ENCODE measurements at places on chromosomes 12 and 14.
A peak's percentile ranks its signal among the peaks of the same experiment; 100 is the strongest.

DNA sequence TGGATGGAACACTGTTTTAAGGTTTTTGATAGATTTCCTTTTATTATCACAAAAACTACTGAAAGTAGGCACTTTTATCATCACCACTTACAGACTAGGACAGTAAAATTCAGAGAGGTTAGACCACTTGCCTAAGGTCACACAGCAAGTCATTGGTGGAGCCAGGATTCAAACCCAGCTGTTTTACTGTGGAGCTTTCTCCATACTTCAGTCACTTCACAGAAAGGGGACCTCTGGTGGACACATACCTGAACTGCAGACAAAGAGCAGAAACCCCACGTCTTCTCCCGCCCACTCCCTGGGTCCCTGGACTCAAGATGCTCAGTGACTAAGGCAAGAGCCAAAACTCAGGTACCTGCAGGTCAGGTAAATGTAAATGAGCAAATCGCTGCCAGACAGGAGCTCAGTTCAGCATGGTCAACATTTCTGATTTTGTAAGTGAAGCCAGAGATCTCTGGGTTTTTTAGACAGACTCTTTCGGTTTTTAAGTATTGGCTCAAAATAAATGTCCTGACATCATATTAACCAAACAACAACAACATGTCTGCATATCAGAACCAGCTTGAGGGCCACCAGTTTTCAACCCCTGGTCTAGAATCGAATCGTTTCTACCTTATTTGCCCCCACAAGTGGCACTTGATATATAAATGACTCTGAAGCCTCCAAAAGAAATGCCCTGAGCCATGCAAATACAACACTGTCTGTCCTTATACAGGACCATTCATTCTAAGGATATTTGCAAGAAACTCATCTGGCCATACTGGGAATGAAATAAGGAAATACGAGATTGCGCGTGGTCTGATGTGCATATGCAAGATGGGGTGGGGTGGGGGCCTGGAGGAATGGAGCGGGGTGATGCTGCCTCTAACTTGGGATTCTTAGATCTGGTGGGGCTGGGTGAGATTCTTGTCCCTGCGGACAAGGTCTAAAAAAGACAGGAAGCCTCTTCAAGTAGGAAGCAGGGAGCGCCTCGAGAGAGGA, 110.9 kb downstream of the KSR2 start:
- DNase-seq: no peak

DNA sequence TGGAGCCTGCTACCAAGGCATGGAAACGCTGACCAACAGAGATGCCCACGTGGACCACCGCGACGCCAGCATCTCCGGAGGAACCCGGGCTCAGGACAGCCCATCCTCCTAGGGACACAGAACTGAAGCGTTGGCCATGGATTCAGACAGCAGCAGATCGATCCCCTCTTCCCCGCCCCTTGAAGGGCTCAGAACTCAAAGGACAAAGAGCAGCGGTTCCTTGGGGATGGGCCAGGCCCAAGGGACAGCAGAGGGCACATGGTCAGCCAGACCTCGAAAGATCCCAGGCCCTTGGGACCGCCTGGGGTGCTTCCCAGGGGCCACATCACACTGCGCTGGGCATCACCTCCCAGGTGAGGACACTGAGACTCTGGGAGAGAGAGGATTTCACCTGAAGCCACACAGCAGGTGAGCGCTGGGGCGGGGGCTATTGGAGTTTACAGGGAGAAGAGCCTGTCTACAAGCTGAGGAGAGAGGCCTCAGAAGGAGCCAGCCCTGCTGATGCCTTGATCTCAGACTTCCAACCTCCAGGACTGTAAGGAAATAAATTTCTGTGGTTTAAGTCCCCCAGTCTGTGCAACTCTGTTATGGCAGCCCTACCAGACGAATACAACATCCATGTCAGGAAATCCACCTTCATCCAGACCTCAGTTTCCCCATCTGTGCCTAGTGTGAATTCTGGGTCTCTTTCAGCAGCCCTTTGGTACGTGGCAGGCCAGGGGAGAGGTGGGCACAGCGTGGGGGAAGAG, 49.4 kb downstream of the CCNK start:
- DNase-seq: no peak

GRCh38 chr12:66074561-66074960, 56.0 kb downstream of the LLPH start:
- no peak for DNase-seq

DNA sequence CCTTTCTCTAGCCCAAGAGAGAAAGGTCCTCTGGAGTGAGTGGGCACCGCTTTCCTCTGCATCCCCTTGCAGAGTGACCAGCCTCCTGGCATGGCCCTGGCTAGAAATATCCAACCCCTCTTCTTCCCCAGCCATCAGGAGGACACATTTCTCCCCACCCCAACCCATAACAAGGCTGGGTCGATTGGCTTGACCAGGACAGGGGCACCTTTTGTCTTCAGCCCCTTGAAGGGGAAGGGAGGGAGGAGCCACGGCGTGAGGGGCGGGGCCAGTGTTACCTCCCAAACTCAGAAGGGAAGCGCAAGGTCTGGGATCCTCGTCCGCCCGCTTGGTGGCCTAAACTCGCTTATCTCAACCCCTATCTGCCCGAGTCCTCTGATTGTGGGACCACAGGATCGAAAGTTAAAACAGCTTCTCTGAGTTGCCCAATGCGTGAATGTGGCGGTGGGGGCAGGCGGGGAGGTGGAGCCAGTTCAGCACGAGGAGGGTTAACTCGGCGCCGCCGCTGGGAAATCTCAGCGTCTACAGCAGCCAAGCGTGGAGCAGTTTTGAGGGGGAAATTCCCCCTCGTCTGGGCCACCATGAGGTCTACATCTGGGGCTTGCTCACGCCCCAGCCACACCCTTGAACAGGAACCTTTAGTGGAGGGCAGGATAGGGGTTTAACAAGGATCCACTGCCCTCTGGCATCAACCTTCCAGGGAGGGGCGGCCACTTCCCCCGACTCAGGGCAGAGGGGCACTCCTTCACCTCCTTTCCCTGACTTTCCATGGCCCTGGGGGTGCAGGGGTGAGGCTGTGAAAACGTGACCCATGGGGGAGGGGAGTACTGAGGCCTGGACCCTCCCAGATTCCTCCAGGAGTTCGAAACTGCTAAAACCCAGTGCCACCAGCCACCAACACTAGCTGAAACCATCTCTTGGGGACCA, 795 bp downstream of the STAT6 start:
- peak; percentile 54 for DNase-seq

GRCh38 chr12:110927546-110927945, 7.2 kb upstream of the MYL2 start:
- no peak for DNase-seq

DNA sequence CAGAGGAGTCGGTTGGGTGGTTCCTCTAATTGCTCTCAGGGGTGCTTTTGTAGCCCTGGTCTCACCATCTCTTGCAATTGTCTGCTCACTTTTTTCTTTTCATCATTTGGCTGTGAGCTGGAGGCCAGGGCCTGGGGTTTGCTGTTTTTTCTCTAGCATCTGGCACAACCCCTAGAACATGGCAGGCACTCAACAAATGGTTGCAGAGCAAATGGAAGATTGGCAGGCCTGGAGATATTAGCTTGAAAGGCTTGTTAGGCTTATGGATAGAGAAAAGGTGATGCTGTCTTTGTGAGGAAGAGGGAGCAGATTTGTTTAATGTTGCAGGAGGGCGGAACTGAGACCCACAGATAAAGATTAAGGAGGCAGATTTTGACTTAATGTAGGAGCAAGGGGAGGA, 47.0 kb downstream of the GALNT8 start:
- no peak for DNase-seq

DNA sequence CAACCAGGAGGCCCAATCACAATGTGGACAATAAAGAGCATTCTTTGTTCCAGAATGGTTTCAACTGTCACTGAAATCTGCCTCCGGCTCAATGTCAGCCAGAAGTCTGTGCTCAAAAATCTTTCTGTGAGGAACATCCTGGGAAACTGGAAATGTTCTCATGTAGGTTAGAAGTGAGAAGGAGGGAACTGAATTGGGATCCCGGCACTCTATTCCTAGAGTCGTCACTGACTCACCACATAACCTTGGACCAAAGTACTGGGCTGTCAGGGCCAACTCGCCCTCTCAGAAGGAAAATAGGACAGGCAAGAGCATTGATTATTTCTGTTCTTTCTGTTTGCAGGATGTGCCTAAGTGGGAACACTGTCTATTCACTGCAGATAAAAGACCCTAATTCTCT, 57.6 kb downstream of the PRKAB1 start:
- DNase-seq: no peak

GRCh38 chr14:100654025-100654813, 67.0 kb upstream of the BEGAIN start:
- no peak for DNase-seq

DNA sequence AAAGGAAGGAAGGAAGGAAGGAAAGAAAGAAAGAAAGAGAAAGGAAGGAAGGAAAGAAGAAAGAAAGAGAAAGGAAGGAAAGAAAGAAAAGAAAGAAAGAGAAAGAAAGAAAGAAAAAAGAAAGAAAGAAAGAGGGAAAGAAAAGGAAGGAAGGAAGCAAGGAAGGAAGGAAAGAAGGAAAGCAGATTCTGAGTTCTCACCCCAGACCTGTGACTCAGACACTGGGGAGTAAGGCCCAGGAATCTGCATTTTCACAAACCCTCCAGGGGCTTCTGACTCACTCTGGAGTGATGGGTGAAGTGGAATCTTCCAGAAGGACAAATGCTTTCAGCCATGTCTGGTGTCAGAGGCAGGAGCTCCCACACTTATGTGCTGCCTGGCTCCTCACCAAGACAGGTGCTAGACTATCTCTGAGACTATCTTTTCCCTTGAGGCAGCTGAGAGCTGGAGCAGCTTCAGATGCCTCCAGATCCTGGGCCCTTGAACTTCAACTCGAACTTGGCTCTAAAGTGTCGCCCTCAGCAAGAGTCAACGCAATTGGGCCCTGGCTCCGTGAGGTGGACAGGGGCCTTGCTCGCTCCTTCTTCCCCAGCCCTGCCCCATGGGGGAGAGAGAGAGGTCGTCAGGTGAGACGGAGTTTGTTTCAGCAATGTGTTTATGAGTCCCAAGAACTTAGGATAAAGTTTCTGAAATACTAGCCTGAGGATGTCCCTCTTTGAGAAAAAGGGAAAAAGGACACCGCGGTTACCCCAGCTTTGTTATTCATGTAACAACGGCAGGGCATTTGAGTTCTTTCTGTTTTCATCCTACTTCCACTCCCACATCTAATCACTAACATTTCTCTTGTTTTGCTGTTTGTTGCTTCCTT, 19.8 kb upstream of the SCARB1 start:
- DNase-seq: no peak

DNA sequence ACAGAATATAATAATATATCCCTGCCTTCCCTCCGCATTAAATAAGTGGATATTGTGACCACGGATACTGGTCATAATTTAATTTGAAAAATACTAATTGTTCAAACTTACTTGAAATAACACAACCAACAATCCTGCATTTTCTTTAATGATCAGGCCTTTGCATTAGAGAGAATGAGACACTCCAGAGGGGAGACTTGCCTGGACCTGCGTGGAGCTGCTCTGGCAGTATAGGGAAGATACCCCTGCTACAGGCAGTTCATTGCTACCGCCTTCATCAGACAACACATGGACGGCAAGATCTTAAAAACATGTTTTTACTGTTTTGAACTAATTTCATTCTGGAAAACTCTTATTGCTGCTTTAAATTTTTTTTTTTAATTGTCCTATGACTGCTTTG, 211.0 kb upstream of the FAR2 start:
- no peak for DNase-seq

DNA sequence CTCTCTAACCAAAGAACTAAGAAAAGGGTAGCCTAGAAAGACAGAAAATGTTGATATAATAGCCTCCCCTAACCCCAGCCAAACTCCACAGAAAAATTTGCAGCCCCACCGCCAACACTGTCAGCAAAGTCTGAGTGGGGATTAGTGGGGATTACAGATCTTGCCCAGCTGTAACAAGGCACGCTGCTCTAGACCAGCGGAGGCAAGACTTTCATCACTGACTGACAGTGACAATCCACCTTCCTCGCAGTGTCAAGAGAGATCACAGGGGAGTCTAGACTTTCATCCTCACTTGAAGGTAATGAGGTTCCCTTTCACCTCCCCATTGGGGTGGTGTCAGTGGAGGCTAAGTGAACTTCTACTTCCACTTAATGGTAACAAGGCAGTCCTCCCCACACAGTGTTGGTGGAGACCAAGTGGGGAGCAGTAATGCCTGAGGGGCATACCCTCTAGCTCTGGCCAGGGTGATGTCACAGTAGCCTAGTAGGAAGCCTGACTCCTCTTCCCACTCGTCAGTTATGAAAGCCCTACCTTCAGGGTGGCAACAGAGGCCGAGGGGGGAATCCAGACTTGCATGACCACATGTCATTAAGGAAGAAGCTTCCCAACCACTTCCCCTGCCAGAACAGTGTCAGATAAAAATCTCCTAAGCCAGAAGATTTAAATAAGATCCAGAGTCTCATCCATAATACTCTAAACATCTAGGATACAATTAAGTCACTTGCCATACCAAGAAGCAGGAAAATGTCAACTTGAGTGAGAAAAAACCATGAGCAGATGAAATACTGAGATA, 91.7 kb upstream of the RASSF8 start:
- no peak for DNase-seq

- no peak for DNase-seq
Measured at GRCh38 chr12:124323771-124324530, 29.1 kb downstream of the RFLNA start.
